Nasal cavity respiratory epithelium epithelial cell of viscerocranial mucosa (primary cell): ENCODE measurements at places on chromosomes 5 and 9. TPM values are rescaled to one million over a fixed set of nuclear protein-coding genes. Genes with fewer than 3 reads are reported as not detected.

Gene ASPN
- total RNA-seq, result under 0.01 TPM in 1 of 2 replicates, not detected in the other

Gene SPAAR
- total RNA-seq, result 0.07 TPM in 1 of 2 replicates, not detected in the other

Gene IRX4
- total RNA-seq, result 0.07 and 4.8 TPM in 2 replicates

Gene GRPEL2
- total RNA-seq, result 51.9 and 85.4 TPM in 2 replicates

Gene CARD6
- 8.5 and 10.7 TPM in 2 replicates for total RNA-seq

Gene NME5
- under 0.01 and 1.9 TPM in 2 replicates for total RNA-seq

Gene HTR4
- not detected in 2 replicates for total RNA-seq

Gene SYK
- total RNA-seq, result 27.7 and 28.4 TPM in 2 replicates
